ENCODE measurements at places on chromosomes 5 and 9. TPM values are rescaled to one million over a fixed set of nuclear protein-coding genes. Genes with fewer than 3 reads are reported as not detected.

DNA sequence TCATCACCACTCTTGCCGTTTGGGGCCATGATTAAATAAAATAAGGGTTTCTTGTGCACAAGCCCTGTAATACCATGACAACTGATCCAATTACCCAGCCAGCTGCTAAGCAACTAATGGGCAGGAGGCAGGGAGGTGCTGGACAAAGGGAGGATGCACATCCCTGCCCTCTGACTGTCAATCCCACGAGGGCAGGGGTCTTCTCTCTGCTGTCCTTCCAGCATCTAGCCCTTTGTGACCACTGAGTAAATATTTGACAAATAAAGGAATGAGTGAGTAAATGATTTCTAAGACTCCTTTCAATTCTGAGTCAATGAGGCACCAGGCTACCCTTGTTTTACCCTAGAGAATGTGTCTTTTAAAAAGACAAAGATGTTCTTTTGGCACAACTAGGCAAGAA is 247.1 kb downstream of the SYK start:
- H3K4me3 ChIP-seq = no peak overlapping the region
- peaks cover 3% of the 10 kb centered on the region for H3K27me3 ChIP-seq
- no peak for DNase-seq
- H3K4me1 ChIP-seq = peaks cover 5% of the 10 kb centered on the region
- H3K27ac ChIP-seq = no peak overlapping the region

- no peak overlapping the region for H3K27ac ChIP-seq
- DNase-seq = no peak
- H3K4me1 ChIP-seq = no peaks in the 10 kb centered on the region
- no peak overlapping the region for H3K4me3 ChIP-seq
- H3K36me3 ChIP-seq = no peaks in the 10 kb centered on the region
These were observed 1028.6 kb downstream of the CDH9 start for GRCh38 chr5:26009742-26010141.

GRCh38 chr9:137813651-137814415 is 63.7 kb upstream of the CACNA1B start:
- H3K27me3 ChIP-seq = no peaks in the 10 kb centered on the region
- H3K4me1 ChIP-seq = peaks cover 9% of the 10 kb centered on the region
- no peak overlapping the region for H3K27ac ChIP-seq
- H3K36me3 ChIP-seq = peaks cover 42% of the 10 kb centered on the region

GRCh38 chr9:9565700-9566099 is 1047.1 kb downstream of the PTPRD start:
- no peak overlapping the region for H3K4me3 ChIP-seq
- no peak overlapping the region for H3K27ac ChIP-seq
- no peaks in the 10 kb centered on the region for H3K27me3 ChIP-seq
- H3K36me3 ChIP-seq = no peaks in the 10 kb centered on the region
- no peaks in the 10 kb centered on the region for H3K4me1 ChIP-seq
- DNase-seq = no peak

GRCh38 chr5:141722266-141722665 is 40.2 kb upstream of the ARAP3 start:
- H3K27me3 ChIP-seq = no peaks in the 10 kb centered on the region
- no peak for DNase-seq
- no peak overlapping the region for H3K4me3 ChIP-seq
- H3K27ac ChIP-seq = no peak overlapping the region
- H3K36me3 ChIP-seq = no peaks in the 10 kb centered on the region

DNA sequence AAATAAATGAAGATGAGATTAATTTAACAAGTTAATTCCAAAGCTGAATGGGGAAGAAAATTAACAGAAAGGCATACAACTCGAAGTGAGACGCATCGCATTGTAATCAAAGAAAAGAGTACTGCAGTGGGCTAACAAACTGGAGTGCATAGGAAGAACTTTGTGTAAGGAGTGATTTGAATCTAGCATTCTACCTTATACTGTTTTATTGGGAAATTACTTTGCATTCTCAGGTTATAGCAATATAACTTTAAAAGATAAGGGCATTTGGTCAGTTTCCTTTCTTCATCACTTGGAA is 124.5 kb upstream of the TLE4 start:
- DNase-seq = no peak
- H3K27ac ChIP-seq = no peak overlapping the region
- H3K4me3 ChIP-seq = no peak overlapping the region
- no peaks in the 10 kb centered on the region for H3K27me3 ChIP-seq
- no peaks in the 10 kb centered on the region for H3K36me3 ChIP-seq

DNA sequence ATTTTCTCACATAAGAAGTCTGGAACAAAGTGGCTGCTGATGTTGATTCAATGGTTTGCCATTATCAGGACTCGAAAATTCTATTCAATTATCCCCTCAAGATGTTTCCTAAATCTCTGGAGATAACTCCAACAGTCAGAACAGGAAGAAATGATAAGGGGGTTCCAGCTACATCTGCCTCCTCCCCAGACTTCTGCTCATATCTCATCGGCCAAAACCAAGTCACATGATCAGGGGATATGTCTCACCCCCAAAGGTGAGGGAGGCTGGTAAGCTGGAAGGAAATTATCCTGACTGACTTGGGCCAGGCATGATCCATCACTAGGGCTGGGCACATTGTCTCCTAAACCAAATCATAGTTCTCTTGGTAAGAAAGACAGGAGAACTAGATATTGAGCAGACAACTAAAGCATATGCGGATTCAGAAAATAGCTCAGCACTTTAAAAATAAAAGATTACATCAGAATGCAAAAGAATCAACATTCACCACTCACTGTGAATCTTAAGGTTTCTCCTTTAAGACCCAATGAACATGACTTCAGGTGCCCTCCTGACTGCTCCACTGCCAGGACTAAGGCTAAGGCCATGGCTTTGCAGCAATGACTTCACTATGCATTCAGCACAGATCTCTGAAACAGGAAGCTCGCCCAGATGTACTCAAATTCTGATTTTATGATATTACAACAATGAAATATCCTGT is 306.3 kb downstream of the ENC1 start:
- DNase-seq = no peak
- no peak overlapping the region for H3K27ac ChIP-seq
- H3K36me3 ChIP-seq = no peaks in the 10 kb centered on the region
- H3K4me3 ChIP-seq = no peak overlapping the region
- H3K4me1 ChIP-seq = no peaks in the 10 kb centered on the region

DNA sequence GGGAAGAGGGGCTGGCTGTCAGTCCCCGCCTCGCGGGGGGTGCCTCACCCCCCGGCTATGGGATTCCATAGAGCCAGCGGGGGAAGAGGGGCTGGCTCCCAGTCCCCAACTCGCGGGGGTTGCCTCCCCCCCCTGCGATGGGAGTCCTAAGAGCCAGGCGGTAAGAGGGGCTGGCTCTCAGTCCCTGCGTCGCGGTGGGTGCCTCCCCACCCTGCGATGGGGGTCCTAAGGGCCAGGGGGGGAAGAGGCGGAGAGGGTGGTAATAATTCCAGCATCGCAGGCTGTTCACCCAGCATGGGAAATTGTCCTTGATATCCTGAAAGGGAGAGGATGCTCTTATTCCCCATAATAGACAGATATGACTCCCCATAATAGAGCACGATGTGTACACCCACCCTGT is 9.6 kb upstream of the LCN2 start:
- no peaks in the 10 kb centered on the region for H3K36me3 ChIP-seq
- no peak for DNase-seq
- H3K4me1 ChIP-seq = peaks cover 31% of the 10 kb centered on the region
- H3K27me3 ChIP-seq = no peaks in the 10 kb centered on the region
- no peak overlapping the region for H3K27ac ChIP-seq

DNA sequence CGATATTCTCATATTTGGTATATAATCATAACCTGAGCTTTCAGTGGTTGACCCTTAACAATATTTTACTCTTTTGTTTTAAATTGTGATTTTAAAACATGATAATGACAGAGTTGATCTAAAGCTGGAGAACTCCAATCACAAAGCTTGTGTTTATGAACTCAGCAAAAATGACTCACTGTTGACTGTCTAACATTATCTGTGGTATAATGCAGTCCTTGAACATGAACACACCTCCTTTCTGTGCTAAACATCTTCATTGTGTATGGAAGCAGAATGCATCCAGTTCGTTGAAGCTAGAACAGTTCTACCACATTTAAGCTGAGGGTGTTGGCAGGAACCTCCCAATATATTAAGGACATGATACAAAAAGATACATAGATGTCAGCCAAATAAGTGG is 1030.2 kb upstream of the SEMA6A start:
- no peaks in the 10 kb centered on the region for H3K27me3 ChIP-seq
- no peaks in the 10 kb centered on the region for H3K36me3 ChIP-seq
- H3K4me3 ChIP-seq = no peak overlapping the region
- no peak for DNase-seq

- no peaks in the 10 kb centered on the region for H3K27me3 ChIP-seq
- no peaks in the 10 kb centered on the region for H3K36me3 ChIP-seq
- no peak overlapping the region for H3K27ac ChIP-seq
These were observed 116.5 kb downstream of the ZNF354C start for GRCh38 chr5:179176571-179177230.

- H3K4me1 ChIP-seq = no peaks in the 10 kb centered on the region
- no peaks in the 10 kb centered on the region for H3K36me3 ChIP-seq
- H3K27me3 ChIP-seq = no peaks in the 10 kb centered on the region
- no peak for DNase-seq
These were observed 82.6 kb upstream of the SMIM32 start for GRCh38 chr5:136275601-136276000.

DNA sequence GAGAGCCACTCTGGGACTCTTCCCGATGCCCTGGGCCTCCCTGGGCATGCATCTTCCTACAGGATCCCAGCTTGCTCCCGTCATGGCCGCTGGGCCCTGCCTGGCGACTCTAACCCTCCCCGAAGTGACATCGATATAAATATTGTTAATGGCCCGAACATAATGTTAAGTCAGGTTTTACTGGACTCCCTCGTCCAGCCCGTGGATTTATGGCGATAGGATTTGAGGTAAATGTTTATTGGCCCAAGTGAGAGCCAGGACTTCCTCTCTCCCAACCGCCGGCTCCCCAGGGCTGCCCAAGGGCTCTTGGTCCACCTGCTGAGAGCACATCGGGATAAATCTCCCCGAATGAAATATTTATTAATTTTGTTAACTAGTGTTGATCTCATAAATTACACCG is 246.3 kb downstream of the PBX3 start:
- no peaks in the 10 kb centered on the region for H3K27me3 ChIP-seq
- DNase-seq = no peak
- peaks cover 5% of the 10 kb centered on the region for H3K4me1 ChIP-seq
- H3K4me3 ChIP-seq = no peak overlapping the region
- no peak overlapping the region for H3K27ac ChIP-seq

DNA sequence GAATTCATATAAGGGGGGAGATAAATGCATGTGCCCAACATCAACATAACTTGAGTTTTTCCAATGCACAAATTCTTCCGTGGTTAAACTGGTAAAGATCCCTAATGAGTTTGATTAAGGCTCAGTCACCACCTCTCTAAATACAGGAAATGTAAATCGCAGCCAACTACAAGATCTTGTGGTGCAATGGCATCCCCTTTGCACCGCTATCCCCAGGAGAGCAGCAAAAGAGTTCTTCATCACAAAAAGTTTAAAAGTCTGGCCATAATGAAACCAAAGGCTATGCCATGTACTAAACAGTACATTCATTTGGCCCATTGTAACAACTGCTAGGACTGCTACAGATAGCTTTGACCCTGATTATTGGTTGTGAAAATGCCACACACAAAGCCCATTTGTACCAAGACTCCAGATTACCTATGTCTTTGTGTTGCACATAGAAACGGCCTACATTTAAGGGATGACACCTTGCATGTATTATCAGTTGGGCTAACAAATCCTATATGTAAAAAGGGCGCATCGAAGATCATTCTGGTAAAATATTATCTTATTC is 44.5 kb downstream of the ZNF608 start:
- H3K27ac ChIP-seq = no peak overlapping the region
- no peaks in the 10 kb centered on the region for H3K27me3 ChIP-seq
- H3K4me1 ChIP-seq = no peaks in the 10 kb centered on the region
- no peak overlapping the region for H3K4me3 ChIP-seq
- no peaks in the 10 kb centered on the region for H3K36me3 ChIP-seq
- DNase-seq = no peak

GRCh38 chr9:98885575-98886295 is 58.0 kb upstream of the COL15A1 start:
- H3K4me1 ChIP-seq = peaks cover 5% of the 10 kb centered on the region
- H3K27ac ChIP-seq = no peak overlapping the region
- peaks cover 5% of the 10 kb centered on the region for H3K27me3 ChIP-seq
- H3K4me3 ChIP-seq = no peak overlapping the region

DNA sequence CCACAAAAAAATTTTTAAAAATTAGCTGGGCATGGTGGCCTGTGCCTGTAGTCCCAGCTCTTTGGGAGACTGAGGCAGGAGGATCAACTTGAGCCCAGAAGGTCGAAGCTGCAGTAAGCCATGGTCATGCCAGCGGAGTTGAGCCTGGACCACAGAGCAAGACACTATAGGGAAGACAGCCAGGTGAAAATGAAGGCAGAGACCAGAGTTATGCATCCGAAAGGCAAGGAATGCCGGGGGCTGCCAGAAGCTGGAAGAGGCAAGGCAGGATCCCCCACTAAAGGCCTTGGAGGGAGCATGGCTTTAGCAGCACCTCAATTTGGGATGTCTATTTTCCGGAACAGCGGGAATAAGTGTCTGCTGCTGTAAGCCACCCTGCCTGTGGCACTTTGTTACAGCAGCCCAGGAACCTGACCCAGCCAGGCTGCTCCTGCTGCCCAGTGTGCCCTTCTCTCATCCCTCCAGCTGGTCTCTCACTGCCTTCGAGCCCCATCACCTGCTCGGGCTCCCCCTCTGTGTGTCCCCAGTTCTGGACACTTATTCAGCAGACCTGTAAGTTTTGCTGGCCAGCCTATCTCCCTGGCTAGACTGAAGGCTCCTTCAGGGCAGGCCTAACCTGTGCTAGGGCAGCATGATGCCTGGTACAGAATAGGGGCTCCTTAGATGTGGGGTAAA is 16.8 kb upstream of the JADE2 start:
- H3K27me3 ChIP-seq = no peaks in the 10 kb centered on the region
- H3K4me3 ChIP-seq = no peak overlapping the region
- no peak overlapping the region for H3K27ac ChIP-seq
- H3K36me3 ChIP-seq = no peaks in the 10 kb centered on the region

GRCh38 chr5:143101121-143101520 is 302.4 kb downstream of the NR3C1 start:
- H3K36me3 ChIP-seq = no peaks in the 10 kb centered on the region
- H3K27ac ChIP-seq = no peak overlapping the region
- peaks cover 9% of the 10 kb centered on the region for H3K4me1 ChIP-seq
- H3K27me3 ChIP-seq = no peaks in the 10 kb centered on the region
- no peak for DNase-seq

GRCh38 chr5:160469156-160470144 is 47.8 kb downstream of the PTTG1 start:
- H3K36me3 ChIP-seq = no peaks in the 10 kb centered on the region
- H3K27ac ChIP-seq = no peak overlapping the region
- H3K4me1 ChIP-seq = no peaks in the 10 kb centered on the region
- H3K27me3 ChIP-seq = no peaks in the 10 kb centered on the region

GRCh38 chr5:133801955-133802751 is 166.3 kb downstream of the C5orf15 start:
- no peak overlapping the region for H3K4me3 ChIP-seq
- peaks cover 34% of the 10 kb centered on the region for H3K27me3 ChIP-seq
- H3K4me1 ChIP-seq = no peaks in the 10 kb centered on the region
- DNase-seq = no peak
- H3K27ac ChIP-seq = no peak overlapping the region
- no peaks in the 10 kb centered on the region for H3K36me3 ChIP-seq

Gene LAMC3
- not detected for polyA plus RNA-seq

Gene CDC20B
- polyA plus RNA-seq = 0.03 TPM

Gene CAMK2A
- polyA plus RNA-seq = not detected

Gene SYK
- polyA plus RNA-seq = 1.8 TPM

Gene TAF11L10
- polyA plus RNA-seq = not detected

Gene ARL14EPL
- not detected for polyA plus RNA-seq

Gene KIAA0825
- polyA plus RNA-seq = 1.2 TPM

Gene NEURL1B
- polyA plus RNA-seq = 0.43 TPM

Data from keratinocyte (primary cell).